ENCODE measurements at places on chromosomes 11 and 22.

- peak; percentile 84 for DNase-seq
Measured at GRCh38 chr11:49995565-49995964, 13.2 kb upstream of the OR4C12 start.

GRCh38 chr11:120358729-120359128 is 22.5 kb downstream of the ARHGEF12 start:
- no peak for DNase-seq

GRCh38 chr11:126695293-126695692 is 305.3 kb downstream of the KIRREL3 start:
- DNase-seq: no peak

GRCh38 chr11:116062490-116063171 is 558.4 kb upstream of the CADM1 start:
- no peak for DNase-seq

- DNase-seq: no peak
Measured at GRCh38 chr11:124760806-124761205, 1.3 kb downstream of the ESAM start.

- no peak for DNase-seq
Measured at GRCh38 chr11:61139387-61139786, 21.8 kb downstream of the VPS37C start.

Data from HAP-1 (cell line).